Common myeloid progenitor, CD34-positive (primary cell): ENCODE measurements at places on chromosomes 3 and 15.
A peak's percentile ranks its signal among the peaks of the same experiment; 100 is the strongest.

- H3K27ac ChIP-seq = no peak overlapping the region
- DNase-seq = no peak
- no peak overlapping the region for H3K4me3 ChIP-seq
- H3K27me3 ChIP-seq = no peaks in the 10 kb centered on the region
- no peaks in the 10 kb centered on the region for H3K36me3 ChIP-seq
- H3K4me1 ChIP-seq = no peaks in the 10 kb centered on the region
Observed at GRCh38 chr3:114627770-114628169, 333.9 kb downstream of the TIGIT start.

- no peaks in the 10 kb centered on the region for H3K27me3 ChIP-seq
- H3K27ac ChIP-seq = peak overlapping the region; percentile 64
- no peak overlapping the region for H3K4me3 ChIP-seq
- DNase-seq = peak; percentile 87
- H3K36me3 ChIP-seq = peaks cover 11% of the 10 kb centered on the region
Observed at GRCh38 chr3:52670621-52671521, 14.8 kb downstream of the PBRM1 start.

GRCh38 chr3:78838362-78838761 lies 929.4 kb downstream of the ROBO1 start:
- H3K36me3 ChIP-seq = no peaks in the 10 kb centered on the region
- no peak for DNase-seq
- no peaks in the 10 kb centered on the region for H3K4me1 ChIP-seq
- H3K27ac ChIP-seq = no peak overlapping the region
- no peaks in the 10 kb centered on the region for H3K27me3 ChIP-seq

DNA sequence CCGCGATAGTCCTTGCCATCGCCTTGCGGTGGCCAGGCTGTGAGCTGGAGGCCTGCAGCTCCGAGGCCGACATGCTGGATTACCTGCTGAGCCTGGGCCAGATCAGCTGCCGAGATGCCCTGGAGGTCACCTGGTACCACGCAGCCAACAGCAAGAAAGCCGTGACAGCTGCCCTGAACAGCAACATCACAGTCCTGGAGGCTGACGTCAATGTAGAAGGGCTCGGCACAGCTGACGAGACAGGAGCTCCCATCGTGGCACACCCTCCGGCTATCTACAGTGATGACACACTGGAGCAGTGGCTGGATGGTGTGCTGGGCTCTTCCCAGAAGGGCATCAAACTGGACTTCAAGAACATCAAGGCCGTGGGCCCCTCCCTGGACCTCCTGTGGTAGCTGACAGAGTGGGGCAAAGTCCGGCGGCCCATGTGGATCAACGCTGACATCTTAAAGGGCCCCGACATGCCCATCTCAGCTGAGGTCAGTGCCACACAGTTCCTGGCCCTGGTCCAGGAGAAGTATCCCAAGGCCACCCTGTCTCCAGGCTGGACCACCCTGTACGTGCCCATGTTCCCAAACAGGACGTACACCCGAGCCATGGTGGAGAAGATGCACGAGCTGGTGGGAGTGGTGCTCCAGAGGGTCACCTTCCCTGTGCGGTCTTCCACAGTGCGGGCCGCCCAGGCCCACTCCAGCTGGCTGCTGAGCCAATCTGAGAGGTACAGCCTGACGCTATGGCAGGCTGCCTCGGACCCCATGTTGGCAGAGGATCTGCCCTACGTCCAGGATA lies 70.2 kb downstream of the FAM43A start:
- no peaks in the 10 kb centered on the region for H3K27me3 ChIP-seq
- no peak for DNase-seq
- H3K4me3 ChIP-seq = no peak overlapping the region
- H3K4me1 ChIP-seq = no peaks in the 10 kb centered on the region
